ENCODE measurements at places on chromosomes 11 and 22.

DNA sequence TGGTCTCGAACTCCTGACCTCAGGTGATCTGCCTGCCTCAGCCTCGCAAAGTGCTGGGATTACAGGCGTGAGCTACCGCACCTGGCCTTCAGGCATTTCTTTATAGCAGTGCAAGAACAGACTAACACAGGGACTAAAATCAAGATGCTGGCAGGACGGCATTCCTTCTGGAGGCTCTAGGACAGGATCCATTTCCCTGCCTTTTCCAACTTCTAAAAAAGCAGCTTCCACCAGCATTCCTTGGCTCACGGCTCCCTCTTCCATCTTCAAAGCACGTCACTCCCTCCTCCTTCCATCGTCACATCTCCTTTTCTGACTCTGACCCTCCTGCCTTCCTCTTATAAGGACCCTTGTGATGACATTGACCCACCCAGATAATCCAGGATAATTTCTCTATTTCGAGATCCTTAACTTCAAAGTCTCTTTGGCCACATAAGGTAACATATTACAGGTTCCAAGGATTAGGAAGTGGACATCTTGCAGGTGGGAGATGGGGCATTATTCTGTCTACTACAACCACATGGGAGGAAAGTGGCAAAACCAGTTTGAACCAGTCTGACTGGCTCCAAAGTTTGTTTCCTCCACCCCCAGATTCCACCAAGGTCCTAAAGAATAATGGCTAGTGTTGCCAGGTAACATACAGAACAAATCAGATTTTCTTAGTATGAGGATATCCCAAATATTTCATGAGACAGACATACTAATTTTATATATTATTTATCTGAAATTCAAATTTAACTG lies 172.5 kb downstream of the MN1 start:
- no peak for DNase-seq

DNA sequence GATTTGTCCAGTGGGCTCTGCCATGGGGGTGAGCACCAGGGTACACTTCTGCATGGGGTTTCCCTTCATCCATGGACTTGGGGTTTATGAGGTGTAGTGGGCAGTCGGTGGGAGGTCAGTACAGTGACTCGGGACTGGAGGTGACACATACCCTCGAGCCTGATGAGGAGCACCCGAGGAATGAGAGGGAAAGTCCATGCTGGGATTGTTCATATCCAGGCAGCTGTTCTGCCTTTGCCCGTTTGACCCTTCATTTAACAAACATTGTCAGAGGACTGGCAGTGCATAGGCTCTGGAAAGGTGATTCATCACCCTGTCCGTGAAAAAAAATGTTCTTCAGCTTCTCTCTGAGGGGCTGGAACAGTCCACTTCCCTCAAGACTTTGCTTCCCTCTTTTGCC lies 2.7 kb downstream of the NAV2 start:
- no peak for DNase-seq

DNA sequence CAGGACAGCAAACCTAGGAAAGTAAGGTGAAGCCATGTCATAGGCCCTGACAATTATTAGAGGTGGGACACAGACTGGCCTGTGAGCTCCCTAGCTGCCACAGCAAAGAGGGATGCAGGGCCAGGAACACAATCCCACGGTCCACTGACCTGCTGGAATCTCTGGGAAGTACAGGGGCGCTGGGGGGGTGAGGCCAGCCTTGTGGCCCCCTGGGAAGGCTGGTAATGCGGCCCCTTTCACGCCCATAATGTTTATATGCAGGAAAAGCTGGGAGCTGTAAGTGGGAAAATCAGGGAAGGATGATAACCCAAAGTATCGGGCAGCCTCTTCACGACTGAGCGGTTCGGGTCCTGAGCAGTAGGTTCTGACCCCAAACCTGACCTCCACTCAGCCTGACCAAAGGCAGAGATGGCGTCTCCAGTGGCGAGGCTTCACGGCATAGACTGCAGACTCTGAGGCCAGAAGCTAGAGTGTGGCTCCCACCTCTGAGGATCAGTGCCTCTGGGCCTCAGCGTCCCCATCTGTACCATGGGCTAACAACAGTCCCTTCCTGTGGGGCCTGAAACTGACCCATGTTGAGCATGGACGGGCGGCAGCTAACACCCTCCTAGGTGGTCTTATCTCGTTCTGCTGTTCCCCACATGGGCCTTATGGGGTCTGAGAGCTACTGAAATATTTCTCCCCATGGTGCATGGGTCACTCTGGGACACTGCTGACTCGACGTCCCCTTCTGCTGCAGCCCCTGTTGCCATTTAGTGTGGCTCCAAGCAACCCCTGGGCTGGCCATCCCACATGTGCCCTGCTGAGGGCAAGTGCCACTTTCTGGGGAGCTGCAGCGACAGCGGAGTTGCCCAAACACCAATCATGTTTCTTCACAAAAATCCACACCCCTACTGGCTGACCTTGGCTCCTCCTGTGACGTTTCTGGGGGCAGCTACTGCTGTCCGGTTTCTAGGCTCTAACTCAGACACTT lies 101.8 kb downstream of the PHF21B start:
- DNase-seq = no peak

- DNase-seq = no peak
Measured at GRCh38 chr11:109864151-109864661, 229.0 kb upstream of the ZC3H12C start.

DNA sequence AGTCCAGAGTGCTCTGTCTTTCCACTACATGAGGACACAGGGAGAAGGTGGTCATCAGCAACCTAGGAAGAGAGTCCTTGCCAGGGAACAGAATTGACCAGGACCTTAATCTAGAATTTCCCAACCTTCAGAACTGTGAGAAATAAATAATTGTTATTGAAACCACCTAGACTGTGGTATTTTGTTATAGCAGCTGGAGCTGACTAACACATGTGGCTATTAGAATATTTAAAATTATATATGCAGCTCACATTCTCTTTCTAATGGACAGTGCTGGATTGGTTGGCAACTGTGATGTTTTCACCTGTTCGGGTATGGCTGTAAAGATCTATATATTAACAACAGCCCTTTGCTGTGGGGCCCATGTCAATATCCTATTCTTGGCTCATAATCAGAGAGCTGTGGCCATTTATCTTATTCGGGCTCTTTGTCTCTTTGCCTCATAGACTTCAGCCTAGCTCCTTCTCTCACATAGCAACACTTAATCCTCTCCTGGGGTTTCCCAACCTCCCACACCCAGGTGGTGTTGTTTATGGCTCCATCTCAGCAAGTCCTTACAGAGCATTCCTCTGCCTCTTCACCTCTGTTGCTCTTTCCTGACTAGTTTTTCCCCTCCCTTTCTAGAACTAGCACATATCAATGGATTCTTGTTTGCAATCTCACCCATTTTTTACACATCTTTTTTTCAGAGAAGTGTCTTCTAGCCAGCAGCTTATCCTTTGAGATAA lies 46.4 kb upstream of the AMOTL1 start:
- no peak for DNase-seq

DNA sequence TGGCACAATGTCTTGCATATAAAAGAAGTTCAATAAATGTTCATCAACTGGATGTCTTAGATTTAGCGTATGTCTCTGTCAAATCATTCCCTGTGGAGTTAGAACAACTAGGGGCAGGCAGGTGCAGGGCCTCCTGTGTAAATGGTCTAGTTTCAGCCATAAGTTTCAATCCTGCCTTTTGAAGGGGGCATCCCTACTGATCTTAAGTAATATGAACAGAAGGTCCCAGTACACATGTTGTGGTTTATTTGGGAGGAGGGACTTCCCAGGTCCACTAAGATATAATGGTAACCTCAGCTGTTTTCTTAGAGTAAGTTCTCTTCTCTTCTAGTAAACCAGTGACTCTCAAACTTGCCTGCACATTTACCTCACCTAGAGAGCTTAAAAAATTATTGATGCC lies 19.8 kb downstream of the TTC12 start:
- DNase-seq = no peak

DNA sequence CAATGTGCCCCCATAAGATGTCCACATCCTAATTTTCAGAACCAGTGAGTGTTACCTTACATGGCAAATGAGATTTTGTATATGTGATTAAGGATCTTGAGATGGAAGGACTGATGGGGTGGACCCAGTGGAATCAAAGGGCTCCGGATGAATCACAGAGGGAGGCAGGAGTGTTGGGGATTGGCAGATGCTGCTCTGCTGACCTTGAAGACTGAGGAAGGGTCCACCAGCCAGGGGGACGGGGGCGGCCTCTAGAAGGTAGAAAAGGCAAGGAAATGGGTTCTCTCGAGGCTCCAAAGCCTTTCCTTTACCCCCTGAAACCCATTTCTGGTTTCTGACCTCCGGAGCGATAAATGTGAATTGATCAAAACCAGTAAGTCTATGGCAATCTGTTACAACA lies 18.8 kb downstream of the TMEM218 start:
- DNase-seq = no peak

DNA sequence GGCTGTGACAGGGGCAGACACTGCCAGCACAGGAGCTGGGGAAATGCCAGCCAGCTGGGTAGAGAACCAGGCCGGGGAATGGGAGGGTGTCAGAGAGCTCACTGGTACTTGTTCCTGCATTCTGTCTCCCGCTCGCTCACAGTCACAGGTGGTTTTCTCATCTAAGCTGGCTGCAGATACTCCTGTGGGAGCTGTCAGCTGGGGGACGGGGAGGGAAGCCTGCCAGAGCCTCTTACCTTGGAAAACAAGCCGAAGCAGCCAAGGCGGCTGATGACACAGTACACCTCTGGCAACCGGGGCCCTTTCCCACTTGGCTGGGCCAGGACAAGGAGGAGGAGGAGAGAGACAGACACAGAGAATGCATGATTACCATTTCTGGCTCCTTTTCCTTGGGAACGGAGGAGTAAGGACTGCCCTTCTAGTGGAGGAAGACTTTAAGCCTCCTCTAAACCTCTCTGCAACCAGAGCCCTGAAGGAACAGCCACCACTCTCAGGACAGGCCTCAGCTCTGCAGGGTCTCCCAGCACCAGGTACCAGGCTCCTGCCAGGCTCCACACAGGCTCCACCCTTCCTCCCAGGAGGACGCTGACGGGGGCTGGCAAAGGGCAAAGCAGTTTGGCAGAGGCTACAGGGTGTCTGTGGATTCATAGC lies 25.1 kb downstream of the RPL27A start:
- DNase-seq = no peak

- DNase-seq = no peak
Measured at GRCh38 chr22:30036656-30037055, 43.6 kb upstream of the HORMAD2 start.

GRCh38 chr11:119496997-119497396 lies 74.0 kb upstream of the THY1 start:
- DNase-seq = no peak

GRCh38 chr11:8720352-8720751 lies 37.8 kb downstream of the RPL27A start:
- no peak for DNase-seq

All from urinary bladder (tissue), 4 donors.